ENCODE measurements at places on chromosomes 6 and 20. TPM values are rescaled to one million over a fixed set of nuclear protein-coding genes. Genes with fewer than 3 reads are reported as not detected.

Gene ZNF391
- total RNA-seq, result 2.8 TPM

GRCh38 chr20:38624084-38624483, 22.5 kb downstream of the ARHGAP40 start:
- no peaks in the 10 kb centered on the region for H3K36me3 ChIP-seq
- H3K4me1 ChIP-seq, result no peaks in the 10 kb centered on the region
- H3K27me3 ChIP-seq, result peaks cover 24% of the 10 kb centered on the region
- no peak overlapping the region for H3K4me3 ChIP-seq

- no peaks in the 10 kb centered on the region for H3K4me1 ChIP-seq
- no peaks in the 10 kb centered on the region for H3K27me3 ChIP-seq
- H3K36me3 ChIP-seq, result no peaks in the 10 kb centered on the region
- peak; percentile 40 for DNase-seq
Observed at GRCh38 chr20:38590676-38591473, 9.9 kb downstream of the ADIG start.

DNA sequence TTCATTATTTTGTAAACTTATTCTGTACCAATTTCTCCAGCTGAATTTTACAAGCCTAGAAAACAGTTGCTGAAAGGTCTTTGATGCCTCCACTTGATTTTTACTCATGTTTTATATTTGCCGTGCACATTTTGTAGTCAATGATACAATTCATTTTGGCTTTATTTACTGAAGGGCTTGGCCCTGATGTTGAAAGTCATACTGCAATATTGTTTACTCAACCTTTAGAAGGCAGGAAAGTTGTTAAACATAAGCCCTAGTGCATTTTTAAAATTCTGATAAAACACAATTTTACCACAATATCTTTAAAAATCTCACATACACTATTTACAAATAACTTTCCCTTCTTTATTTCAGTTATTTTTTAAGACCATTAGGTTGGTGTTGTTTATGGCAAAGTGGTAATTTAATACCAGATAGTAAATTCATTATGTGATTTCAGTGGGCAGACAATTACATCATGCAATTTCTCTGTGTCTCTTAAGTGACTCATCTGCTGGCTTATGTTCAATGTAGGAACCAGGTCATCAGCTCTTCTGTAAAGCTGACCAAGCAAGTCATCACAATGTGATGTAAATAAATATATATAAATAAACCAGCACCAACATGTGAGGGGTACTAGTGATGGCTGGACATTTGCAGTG, 121.1 kb upstream of the SLC35B3 start:
- H3K4me3 ChIP-seq, result no peak overlapping the region
- no peaks in the 10 kb centered on the region for H3K36me3 ChIP-seq
- no peaks in the 10 kb centered on the region for H3K27me3 ChIP-seq
- H3K4me1 ChIP-seq, result peaks cover 14% of the 10 kb centered on the region

GRCh38 chr6:111601886-111602285, 3.8 kb downstream of the TRAF3IP2 start:
- no peaks in the 10 kb centered on the region for H3K27me3 ChIP-seq
- no peak overlapping the region for H3K4me3 ChIP-seq
- no peak overlapping the region for H3K27ac ChIP-seq
- H3K4me1 ChIP-seq, result peaks cover 41% of the 10 kb centered on the region

DNA sequence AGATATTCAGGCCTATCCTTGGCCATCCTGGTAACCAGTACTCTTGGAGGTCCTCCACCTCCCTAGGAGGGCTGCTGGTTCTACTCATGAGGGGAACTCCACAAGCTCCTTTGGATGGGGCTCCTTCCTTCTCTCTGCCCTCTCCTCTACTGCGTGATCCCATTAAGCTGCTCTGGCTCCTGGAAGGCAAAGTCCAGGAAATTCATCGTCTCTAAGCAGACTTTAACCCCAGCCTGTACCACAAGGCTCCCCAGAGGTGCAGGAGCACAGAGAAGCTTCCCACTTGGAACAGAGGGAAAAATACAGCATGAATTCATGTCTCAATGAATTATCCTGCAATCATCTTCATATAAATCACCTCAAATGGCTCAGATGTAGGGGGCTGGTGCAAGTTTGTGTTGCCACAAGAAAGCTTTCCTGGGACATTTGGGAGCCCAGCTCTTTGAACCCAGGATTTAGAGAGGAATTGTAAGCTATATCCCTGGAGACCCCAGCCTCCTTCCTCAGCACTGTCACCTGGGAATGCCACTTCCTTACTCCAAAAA, 355.4 kb downstream of the CDC5L start:
- H3K36me3 ChIP-seq, result no peaks in the 10 kb centered on the region
- H3K4me1 ChIP-seq, result no peaks in the 10 kb centered on the region
- no peak for DNase-seq

Gene LY6G6C
- total RNA-seq, result 0.80 TPM

DNA sequence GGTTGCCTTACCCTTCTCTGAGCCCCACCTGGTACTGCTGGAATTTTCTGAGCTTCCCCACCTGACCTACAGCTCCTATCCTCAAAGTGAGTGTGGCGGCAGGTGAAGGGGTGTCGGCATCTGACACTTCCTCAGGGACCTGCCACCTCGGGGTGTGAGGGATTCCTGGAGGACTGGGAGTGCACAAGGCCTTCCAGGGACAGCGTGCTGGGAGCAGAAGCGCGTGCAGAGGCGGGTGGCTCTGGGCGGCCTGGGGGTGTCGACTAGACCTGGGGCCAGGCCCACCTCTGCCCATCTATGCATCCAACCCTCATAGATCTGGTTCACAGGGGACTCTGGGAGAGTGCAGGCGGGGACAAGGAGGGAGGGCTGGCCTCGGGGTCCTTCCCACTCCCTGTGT, 7.8 kb downstream of the DLGAP4 start:
- H3K27ac ChIP-seq, result no peak overlapping the region
- H3K4me1 ChIP-seq, result peaks cover 16% of the 10 kb centered on the region
- DNase-seq, result no peak
- H3K27me3 ChIP-seq, result no peaks in the 10 kb centered on the region

DNA sequence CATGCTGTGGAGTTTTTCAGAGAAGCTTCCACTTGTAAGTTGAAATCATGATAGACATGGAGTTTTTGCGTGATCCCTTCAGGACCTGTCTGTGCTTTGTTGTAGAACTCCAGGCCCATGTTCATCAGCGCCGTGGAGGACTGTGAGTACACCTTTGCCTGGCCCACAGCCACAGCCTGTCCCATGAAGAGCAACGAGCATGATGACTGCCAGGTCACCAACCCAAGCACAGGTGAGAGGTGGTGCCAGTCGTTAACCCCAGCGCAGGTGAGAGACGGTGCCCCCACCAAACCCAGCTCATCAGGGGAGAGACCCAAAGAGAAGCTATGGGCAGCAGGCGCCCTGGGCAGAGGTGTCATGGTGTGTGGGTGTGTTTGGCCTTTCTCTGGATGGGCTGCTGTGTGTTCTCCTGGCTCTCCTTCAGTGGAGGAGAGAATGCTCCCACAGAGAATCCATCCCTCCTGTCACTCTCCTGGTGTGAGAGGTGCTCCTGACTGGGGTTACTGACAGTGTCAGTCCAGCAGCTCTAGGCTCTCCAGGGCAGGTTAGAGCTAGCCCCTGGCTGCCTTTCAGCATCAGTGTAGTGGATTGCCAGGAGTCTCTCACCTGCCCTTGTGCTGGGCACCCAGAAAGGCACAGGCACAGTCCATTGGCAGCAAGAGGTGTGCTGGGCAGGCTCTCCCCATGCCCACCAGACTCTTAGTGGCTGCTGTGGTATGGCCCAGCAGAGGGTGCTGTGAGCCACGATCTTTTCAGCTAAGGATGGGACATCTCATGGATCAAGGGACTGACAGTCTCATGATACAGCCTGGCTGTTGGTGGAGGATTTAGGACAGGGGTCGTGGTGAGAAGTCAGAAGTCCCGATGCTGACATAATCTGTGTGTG, 49.6 kb upstream of the SLC22A1 start:
- H3K4me1 ChIP-seq, result no peaks in the 10 kb centered on the region
- DNase-seq, result no peak
- peaks cover 62% of the 10 kb centered on the region for H3K36me3 ChIP-seq
- no peaks in the 10 kb centered on the region for H3K27me3 ChIP-seq

- no peak for DNase-seq
- H3K4me1 ChIP-seq, result peaks cover 14% of the 10 kb centered on the region
- no peak overlapping the region for H3K4me3 ChIP-seq
- H3K27ac ChIP-seq, result no peak overlapping the region
- H3K27me3 ChIP-seq, result no peaks in the 10 kb centered on the region
Observed at GRCh38 chr20:62381202-62381797, 5.6 kb upstream of the RPS21 start.

Gene GGTLC1
- total RNA-seq, result not detected

- DNase-seq, result no peak
- H3K27ac ChIP-seq, result no peak overlapping the region
- no peaks in the 10 kb centered on the region for H3K4me1 ChIP-seq
- no peaks in the 10 kb centered on the region for H3K36me3 ChIP-seq
- no peaks in the 10 kb centered on the region for H3K27me3 ChIP-seq
- no peak overlapping the region for H3K4me3 ChIP-seq
Observed at GRCh38 chr6:94389218-94389617, 969.9 kb upstream of the EPHA7 start.

- DNase-seq, result peak; percentile 96
- H3K4me3 ChIP-seq, result no peak overlapping the region
- peaks cover 52% of the 10 kb centered on the region for H3K4me1 ChIP-seq
- no peaks in the 10 kb centered on the region for H3K27me3 ChIP-seq
- H3K36me3 ChIP-seq, result no peaks in the 10 kb centered on the region
- H3K27ac ChIP-seq, result peak overlapping the region; percentile 91
Observed at GRCh38 chr6:85464260-85464644, 14.4 kb downstream of the NT5E start.

- H3K4me3 ChIP-seq, result no peak overlapping the region
- H3K4me1 ChIP-seq, result peaks cover 28% of the 10 kb centered on the region
- H3K27me3 ChIP-seq, result no peaks in the 10 kb centered on the region
- no peaks in the 10 kb centered on the region for H3K36me3 ChIP-seq
Observed at GRCh38 chr20:50455656-50456451, 54.3 kb upstream of the PTPN1 start.
